Activated naive CD4-positive, alpha-beta T cell treated with anti-CD3 and anti-CD28 coated beads, Interleukin-2, amount 10 ng/mL, durations not matched to agents 7 days and 5 days (primary cell): ENCODE measurements at places on chromosomes 1 and 21.

DNA sequence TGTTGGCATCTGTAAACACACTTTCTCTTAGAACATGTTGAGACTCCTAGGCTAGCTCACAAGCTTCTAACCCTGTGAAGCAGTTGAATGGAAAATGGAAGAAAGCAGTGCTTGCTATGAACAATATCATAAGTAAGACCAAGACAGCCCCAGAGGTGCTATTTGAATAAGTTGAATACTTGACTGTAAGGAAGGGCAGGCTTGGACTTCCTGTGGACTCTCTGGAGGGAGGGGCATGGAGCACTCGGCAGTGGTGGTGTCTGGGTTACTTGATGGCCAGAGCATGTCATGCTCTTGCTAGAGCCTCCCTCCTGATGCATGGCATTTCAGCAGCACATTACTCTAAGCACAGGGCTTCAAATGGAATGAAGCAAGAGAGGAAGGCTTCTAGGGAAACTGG lies 60.0 kb downstream of the MRPS6 start:
- no peak for DNase-seq

GRCh38 chr1:224542783-224543440 lies 73.2 kb upstream of the CNIH3 start:
- peak; percentile 29 for DNase-seq

- no peak for DNase-seq
These were observed 143.9 kb upstream of the KLHDC7A start for GRCh38 chr1:18336801-18337200.

GRCh38 chr1:41003640-41004220 lies 17.8 kb downstream of the SLFNL1 start:
- peak; percentile 88 for DNase-seq

DNA sequence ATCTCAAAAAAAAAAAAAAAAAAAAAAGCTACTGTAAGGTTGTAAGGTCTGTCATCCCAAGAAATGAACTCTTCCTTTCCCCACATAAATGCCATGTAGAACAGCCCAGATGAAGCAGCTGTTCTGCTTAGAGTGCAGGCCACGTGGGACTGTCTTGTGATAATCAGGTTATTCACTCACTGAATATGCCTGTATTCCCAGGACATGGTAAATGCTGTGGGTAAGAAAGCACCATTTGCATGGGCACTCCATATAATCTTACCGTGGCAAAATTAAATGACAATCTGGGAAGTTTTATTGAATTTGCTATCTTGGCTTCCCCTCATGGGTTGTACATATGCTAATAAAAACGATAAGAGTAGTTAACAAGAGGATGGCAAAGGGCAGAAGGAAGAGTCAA lies 13.8 kb downstream of the RGS5 start:
- DNase-seq, result no peak

DNA sequence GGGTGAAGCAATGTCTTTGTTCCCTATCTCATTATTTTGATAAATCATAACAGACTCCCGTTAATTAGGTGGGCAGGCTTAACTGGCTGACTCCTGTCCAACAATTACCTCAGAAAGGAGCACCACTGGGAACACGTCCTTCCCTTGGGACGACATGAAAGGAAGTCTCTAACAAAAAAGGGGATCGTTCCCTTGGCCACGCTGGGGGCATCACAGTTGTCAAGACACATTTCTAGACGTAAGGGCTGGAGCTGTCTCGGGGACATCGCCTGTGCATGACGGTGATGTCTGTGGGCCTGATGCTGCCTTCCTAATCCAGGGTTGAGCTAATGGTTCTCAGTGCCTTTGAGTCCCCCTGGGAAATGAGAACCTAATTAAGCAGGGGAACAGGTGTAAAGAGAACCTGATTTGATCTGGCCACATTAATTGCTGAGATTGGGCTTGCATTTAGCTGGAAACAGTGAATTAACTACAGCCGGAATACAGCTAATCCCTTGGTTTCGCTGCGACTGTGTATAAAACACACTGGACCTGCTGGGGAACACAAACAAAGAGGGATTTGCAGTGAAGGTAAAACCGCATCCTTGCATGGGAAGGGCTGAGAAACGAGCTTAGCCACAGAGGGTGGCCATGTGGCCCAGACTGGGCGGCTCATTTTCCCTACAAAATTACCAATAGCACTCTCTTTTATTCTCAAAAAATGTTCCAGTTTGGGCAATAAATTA lies 111.8 kb downstream of the MRPS6 start:
- DNase-seq, result no peak
